Stimulated activated CD4-positive, alpha-beta T cell treated with anti-CD3 and anti-CD28 coated beads, Interleukin-1b, Interleukin-23, amount 100 ng/mL, for 1 hour (primary cell): ENCODE measurements at places on chromosomes 4 and X.

DNA sequence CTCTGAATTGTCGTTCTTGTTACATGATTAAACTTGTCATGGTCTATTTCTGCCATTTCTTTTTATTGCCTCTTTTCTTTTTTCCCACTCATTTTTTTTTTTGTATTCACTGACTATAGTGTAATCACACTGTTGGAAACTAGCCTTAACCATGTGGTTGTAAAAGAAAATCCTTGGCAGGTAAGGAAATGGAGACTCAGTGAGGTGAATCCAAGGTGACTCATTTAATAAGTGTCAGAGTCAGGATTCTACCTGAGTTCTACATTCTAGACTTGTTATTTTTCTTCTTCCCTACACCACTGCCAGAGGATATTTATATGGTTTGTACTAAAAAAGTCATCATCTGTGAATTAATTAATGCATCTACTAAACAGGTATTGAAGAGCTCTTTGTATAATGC is 152.2 kb downstream of the CBLL2 start:
- no peak for DNase-seq

GRCh38 chrX:119673336-119673735 is 19.6 kb downstream of the SEPTIN6 start:
- DNase-seq, result no peak

DNA sequence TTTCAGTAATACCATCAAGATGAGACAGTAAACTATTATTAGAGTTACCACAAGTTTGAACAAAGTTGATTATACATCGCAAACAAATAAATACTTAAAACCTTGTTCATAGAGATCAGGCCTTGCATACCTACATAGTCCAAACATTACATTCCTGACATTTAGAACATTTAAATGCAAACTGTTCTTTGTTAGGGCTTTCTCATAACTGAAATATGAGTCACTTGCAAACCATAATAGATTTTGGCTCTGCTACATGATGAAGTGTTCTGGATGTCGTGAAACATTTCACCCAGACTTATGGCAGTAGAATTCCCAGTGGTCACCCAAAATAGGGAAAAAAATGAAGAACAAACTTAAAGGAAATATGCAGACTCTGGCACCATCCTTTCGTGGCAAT is 75.0 kb downstream of the FAT4 start:
- DNase-seq, result no peak

DNA sequence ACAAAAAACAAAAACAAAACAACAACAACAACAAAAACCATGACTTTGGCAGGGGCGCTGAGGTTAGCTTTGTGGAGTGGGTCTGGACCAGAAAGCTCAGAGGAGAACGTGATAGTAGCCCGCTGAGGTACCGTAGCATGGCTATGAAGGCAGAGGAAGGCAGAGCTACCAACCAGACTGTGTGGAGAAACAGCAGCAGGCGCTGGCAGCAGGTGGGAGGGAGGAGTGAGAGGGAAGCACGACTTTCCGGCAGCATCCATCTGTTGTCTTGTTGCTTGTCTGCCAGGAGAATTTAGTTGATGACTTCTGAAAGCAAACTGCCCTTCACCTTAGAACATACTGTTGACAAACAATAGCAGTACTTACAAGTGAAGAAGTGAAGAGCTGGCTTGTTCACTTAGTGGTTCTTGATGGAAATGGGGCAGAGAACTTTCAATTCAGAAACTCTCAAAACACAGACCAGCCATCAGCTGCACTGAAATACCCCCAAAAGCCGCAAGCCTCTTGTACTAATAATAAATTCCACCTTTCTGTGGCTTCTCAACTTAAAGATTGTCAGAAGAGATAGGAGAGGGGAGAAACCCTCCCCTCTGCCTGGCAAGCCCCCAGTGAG is 447.2 kb downstream of the SLITRK2 start:
- DNase-seq, result no peak

GRCh38 chrX:400258-400657 is 13.6 kb upstream of the PPP2R3B start:
- DNase-seq, result no peak

DNA sequence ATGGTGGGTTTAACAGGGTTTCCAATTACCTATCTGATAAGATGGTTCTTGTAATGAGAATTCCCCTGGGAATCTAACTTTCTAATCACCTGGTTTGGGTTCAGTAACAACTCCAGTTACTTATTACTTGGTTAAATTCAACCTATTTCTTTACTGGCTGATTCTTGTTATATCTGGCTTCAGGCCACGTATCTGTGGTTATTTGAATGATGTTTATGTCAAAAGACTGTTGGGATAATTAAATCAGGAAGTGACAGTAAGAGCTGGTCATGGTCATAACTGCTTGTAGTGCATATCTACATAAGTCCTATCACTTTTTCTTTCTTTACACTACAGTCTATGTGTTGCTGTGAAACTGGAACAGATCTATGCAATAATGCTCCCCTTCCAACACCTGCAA is 108.1 kb downstream of the MID1 start:
- no peak for DNase-seq

GRCh38 chr4:107708225-107708624 is 11.8 kb downstream of the PAPSS1 start:
- DNase-seq, result no peak

DNA sequence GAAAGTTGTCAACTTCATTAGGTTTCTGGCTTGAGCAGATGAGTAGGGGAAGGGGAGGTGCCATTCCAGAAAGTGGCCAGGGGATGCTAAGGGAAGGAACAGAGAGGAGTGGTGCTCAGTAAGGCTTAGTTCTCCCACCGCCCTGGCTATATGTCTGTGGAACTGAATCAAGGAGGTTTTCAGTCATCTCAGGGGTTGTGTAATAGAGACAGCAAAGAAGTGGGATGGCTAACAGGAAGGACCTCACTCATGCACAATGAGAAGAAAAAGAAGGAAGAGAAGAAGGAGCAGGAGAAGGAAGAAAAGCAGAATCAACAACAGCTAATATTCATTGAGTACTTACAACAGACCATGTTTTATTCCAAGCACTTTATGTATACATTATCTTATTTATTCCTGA is 368.7 kb downstream of the MID1IP1 start:
- DNase-seq, result no peak

GRCh38 chr4:153151535-153152455 is 52.4 kb upstream of the TRIM2 start:
- no peak for DNase-seq

DNA sequence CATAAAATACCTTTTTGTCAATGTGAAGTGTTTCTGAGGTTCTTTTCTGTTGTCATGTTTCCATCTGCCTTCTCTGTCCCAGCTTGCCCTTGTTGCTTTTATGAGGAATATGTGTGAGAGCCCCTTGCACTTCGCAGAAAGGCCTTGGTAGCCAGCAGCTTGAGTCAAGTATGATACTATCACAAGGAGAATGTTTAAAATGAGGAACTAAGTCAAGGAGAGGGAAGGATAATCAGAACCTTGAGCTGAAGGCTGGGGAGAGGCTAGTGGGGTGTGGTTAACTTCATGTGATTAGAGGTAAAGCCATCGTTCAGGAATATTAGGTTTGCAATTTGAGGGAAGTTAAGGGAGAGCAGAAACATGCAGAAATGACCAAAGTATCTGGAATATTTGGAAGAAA is 12.7 kb downstream of the PGK1 start:
- DNase-seq, result no peak

DNA sequence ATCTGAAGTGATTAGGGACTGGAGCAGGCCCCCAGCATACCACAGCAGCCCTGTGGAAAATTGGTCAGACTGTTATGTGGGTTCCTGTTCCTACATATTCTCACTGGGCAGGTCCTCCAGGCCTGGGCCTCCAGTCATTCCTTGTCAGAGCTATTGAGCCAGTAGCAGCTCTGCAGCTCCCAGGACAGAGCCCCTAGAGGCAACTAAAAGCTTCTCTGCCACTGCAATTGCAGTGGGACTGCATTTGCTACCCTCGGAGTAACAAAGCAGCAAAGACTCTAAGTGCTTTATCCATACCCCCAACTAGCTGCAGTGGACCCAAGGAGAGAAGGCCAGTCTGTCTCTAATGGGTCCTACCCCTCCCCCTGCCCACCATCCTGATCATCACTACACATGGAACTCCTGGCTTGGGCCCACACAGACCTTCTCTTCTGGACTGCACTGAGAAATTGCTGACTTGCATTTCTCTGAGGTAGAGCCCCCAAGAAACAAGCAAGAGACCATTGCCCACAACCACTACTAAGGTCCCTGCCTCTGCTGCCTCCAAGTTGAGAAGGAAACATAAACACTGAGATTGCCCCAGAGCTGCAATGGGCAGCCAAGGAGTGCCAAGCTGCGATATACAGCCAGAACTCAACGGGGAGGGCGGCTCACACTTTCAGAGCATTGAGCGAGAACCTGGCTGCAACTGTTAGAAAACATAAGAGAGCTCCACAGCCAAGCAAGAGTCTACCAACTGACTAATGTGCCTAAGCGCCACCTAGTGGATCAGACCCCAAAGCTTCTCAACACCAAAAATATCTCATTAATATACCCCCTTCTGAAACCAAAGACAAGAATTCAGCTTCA is 738.7 kb upstream of the NDST4 start:
- no peak for DNase-seq

GRCh38 chr4:187687697-187688096 is 307.9 kb upstream of the ZFP42 start:
- DNase-seq, result no peak

GRCh38 chr4:96766359-96766758 is 926.5 kb downstream of the PDHA2 start:
- no peak for DNase-seq
